ENCODE measurements at places on chromosomes 3 and 15. TPM values are rescaled to one million over a fixed set of nuclear protein-coding genes. Genes with fewer than 3 reads are reported as not detected.

Gene CPLX3
- not detected for total RNA-seq

Gene TICRR
- total RNA-seq: 2.4 TPM

Gene IQGAP1
- total RNA-seq: 214 TPM

Gene SCAMP5
- total RNA-seq: 20.6 TPM

Gene CLRN1
- not detected for total RNA-seq

Gene SCG3
- not detected for total RNA-seq

Gene A4GNT
- not detected for total RNA-seq

Gene LMCD1
- total RNA-seq: 268 TPM

Gene TMEM212
- total RNA-seq: not detected

Gene DLEC1
- 0.17 TPM for total RNA-seq

Gene GMNC
- total RNA-seq: 0.29 TPM

Gene ALDH1A2
- 0.54 TPM for total RNA-seq

Gene KIF15
- total RNA-seq: 2.7 TPM

Gene CAMP
- total RNA-seq: not detected

Gene SLC6A1
- 2.3 TPM for total RNA-seq

Gene KBTBD12
- not detected for total RNA-seq

Gene ISLR2
- 2.9 TPM for total RNA-seq

Gene GP5
- total RNA-seq: not detected

Gene MUC4
- total RNA-seq: not detected

Gene NMNAT3
- 2.0 TPM for total RNA-seq

Gene INKA1
- 7.9 TPM for total RNA-seq

Gene EXOSC7
- total RNA-seq: 29.1 TPM

Gene FEZF2
- not detected for total RNA-seq

Gene CCDC39
- not detected for total RNA-seq

Gene LRRK1
- total RNA-seq: 11.3 TPM

Gene TGM4
- not detected for total RNA-seq

Gene HHATL
- total RNA-seq: not detected

Gene FBN1
- total RNA-seq: 1,190 TPM

Gene SPPL2A
- total RNA-seq: 115 TPM

Gene ZNF621
- 26.0 TPM for total RNA-seq

Gene PP2D1
- total RNA-seq: not detected

Gene TRAT1
- total RNA-seq: not detected
